ENCODE measurements at places on chromosomes 13 and 19.

- DNase-seq = peak; percentile 75
Observed at GRCh38 chr19:45886427-45887199, 672 bp upstream of the IRF2BP1 start.

- DNase-seq = no peak
Observed at GRCh38 chr19:21321996-21322395, 7.2 kb downstream of the ZNF708 start.

DNA sequence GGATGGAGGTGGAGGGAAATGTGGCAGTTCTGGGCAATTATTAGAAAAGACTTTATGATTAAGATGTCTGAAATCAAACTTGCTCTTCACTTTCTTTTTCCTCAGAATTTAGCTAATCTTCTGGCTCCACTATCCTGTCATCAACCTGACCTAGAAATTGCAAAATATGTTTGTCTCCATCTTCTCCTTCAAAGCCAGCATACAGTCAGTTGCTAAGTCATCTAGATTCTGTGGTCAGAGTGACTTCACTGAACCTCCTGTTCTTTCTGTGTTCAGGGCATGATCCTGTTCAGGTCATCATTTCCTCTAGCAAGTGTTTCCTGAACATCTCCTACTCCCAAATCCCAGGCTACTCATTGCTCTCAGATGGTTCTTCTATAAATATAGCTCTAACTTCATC is 10.8 kb upstream of the CCNA1 start:
- no peak for DNase-seq

GRCh38 chr13:109385242-109385560 is 401.2 kb downstream of the IRS2 start:
- peak; percentile 22 for DNase-seq

DNA sequence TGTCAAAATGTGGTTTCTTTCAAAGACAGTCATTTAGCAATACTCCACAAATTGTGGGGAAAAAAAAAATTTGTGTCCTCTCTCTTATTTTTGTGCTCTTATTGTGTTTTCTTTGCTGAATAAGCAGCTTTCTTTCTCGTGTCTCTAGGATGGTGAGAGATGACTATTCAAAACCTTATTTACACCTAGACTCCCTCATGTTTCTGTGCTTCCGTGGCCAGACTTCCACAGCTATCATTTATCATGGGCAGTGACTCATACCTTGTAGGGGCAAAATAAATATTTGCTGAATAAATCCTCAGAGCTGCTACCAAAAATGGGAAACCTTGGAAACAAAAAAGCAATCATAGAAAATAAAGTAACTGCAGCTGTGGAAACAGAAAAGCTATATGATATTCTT is 204.9 kb upstream of the MIR17HG start:
- DNase-seq = no peak

GRCh38 chr13:61138857-61139256 is 276.8 kb downstream of the PCDH20 start:
- DNase-seq = no peak

DNA sequence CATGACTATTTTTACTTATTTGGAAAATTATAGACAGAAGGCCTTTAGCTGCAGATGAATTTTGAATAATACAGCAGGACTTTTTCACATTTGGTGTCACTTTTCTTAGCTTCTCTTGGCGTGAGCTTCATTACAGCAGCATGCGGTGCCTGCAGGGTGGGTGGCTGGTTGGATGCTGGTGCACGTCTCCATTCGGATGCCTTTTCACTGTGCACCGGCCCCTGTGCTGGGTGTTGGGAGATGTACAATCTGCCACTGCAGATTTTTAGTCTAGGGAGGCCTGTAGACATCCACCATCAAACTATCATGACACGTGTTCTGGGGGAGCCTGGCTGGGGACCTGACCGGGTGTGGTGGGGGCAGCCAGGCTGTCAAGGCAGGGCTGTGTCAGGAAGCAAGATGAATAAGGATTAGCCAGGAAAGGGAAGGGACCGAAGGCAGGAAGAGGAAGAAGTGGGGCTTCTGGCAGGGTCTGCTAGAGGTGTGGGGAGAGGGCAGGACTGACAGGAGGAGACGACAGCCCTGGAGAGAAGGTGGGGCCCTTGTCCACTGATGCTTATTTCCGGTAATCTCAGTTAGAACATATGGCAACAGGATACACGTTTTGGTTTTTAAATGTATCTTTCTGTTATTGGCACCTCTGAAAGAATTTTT is 88.8 kb downstream of the ARHGEF7 start:
- no peak for DNase-seq

- DNase-seq = no peak
Observed at GRCh38 chr19:43699506-43700394, 16.1 kb upstream of the IRGC start.

DNA sequence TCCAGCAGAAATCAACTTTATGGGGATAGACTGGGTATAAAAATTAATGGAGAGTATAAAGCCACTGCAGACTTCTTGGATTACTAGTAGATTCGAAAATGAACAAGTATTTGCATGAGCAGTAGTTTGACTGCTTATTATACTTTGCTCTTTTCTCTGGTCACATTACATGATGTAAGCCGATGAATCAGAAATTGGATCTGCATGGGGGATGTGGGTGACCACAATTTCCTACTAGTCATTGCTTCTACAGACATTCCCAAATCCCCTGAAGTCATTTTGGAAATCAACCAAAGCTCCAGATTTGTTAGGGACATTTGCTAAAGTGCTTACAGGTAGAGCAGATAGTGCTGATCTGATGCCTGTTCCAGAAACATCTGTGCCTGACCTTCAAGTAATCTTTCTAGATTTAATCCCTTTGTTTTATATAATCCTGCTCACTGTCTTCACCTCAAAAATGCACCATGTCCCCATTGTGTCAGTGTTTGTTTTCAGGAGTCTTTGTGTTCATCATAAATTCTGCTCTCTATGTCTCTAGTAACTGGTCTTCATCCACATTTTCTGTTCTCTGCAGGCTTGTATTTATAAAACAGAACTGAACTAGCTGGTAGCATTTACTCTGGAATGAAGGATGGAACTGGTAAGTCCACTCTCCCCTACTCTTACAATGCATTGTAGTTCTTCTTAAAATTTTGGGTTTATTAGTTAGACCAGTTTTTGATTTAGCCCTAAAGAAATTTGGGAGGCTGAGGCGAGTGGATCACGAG is 201.5 kb upstream of the CSNK1A1L start:
- peak; percentile 13 for DNase-seq

GRCh38 chr19:54432144-54432738 is 16.8 kb upstream of the LENG8 start:
- DNase-seq = no peak

DNA sequence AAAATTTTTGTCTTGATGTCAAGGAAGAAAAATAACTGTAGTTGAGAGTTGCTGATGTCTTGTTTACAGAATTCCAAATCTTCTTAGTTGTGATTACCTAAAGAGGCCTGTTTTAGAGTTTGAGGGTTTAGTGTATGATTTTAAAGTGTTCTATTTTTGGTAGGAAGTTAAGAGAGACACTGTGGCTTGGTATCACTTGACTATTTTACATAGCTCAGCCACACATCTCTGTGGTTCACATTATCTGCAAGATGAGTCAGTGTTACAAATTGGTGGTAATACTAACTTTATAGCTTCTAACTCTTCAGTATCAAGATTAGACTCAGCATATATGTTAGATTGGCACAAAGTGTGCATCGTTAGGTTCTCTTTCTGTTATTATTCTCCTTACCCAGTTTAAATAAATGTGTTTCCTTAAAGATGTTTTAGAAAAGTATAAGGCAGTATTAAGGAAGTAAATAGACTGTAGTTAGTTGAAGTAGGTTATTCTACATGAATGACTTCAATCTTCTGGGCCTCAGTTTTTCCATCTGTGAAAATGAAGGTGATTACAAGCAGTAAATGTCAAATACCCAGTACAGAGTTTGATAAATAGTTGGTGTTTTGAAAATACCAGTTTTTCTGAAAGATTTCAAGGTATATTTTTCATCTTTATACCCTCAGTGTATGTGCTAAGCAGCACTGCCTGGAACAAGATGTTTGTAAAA is 33.4 kb downstream of the COG6 start:
- no peak for DNase-seq

DNA sequence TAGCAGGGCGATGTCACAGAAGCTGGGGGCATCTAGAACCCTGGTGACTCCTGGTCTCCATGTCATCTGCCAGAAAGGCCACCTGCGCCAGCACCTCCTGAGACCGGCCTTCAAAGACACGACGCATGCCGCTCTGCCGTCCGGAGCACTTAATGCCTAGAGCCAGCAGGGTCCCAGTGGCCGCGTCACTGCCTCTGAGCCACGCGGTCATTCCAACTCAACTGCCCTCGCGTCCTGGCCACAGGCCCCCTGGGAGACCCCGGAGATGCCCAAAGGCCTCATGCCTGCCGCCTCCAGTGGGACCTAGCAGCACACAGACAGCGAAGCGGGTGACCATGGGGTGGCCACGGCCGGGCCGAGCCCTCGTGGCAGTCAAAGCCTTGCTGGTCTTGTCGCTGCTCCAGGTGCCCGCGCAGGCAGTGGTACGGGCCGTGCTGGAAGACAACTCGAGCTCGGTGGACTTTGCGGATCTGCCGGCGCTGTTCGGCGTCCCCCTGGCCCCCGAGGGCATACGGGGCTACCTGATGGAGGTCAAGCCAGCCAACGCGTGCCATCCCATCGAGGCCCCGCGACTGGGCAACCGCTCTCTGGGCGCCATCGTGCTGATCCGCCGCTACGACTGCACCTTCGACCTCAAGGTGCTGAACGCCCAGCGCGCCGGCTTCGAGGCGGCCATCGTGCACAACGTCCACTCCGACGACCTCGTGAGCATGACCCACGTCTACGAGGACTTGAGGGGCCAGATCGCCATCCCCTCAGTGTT is at the start of gene ZNRF4:
Gene ZNRF4, plus strand, starts transcription at position 51 of the 763 bp plus-strand sequence. Its CDS starts 75 bp downstream, at position 126.
- DNase-seq = no peak

DNA sequence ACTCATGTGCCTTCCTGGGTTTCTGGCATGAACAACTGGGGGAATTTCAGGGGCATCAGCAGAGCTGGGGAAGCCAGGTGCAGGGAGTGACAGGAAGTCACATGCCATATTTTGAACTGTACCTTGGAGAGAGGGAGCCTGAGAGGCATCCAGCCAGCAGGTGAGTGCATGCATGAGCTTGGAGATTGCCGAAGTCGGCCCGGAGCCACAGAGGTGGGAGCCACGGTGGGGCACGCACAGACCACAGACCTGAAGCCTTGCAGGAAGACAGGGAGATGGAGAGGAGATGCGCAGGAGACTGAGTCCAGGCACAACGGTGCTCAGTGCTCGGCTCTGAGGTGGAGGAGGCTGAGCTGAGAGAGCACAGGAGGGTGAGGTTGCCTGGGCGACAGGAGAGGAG is 55.1 kb downstream of the CDADC1 start:
- DNase-seq = no peak

GRCh38 chr13:74305876-74306275 is 171.7 kb upstream of the KLF12 start:
- no peak for DNase-seq

DNA sequence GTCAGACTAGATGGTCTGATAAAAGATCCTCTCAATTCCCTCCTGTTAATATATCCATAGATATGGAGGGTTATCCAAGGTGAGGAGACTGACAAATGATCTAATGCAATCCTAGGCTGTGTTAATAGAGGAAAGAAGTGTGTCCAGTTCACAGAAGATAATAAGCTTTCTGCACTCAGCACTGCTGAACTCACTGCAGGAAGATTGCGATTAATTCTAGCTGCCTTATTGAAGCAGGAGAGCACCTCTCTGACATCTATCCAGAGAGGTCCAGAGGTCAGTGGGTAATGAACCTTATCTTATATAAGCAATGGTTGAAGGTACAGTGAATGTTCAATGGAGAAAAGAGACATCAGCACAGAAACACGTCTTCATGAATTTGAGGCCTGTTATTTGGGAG is 75.9 kb upstream of the SLC10A2 start:
- no peak for DNase-seq

DNA sequence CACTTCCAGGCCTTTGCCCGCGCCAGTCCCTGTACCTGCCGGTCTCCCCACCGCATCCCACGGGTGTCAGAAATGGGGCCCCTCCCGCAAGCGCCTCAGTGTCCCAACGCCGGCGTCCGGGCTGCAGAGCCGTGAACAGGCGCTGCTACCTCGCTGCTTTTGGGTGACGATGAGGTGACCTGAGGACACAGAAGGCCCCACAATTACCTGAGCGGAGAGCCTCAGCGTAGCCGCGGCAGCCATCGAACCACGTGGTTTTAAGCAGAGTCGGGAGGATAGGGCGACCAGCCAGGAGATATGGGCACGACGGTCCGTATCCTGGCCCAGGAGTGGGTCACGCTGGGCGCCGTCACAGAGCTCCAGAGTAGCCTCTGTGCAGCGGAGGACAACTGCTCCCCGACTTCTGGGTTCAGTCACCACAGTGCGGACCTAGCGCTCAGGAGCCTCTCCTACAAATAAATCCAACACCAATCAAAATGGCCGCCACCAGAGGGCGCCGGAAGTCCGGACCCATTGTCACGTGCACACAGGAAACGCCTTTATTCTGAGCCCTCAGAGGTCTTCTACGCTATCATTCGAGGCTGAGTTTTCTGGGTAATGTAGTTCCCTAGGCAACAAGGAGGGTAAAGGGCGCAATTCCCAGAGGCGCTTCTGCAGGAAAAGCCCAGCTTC is at the start of gene ZNF814:
Gene ZNF814, minus strand, starts transcription at position 478 of the 672 bp plus-strand sequence. Its CDS starts 235 bp downstream, at position 243.
- no peak for DNase-seq

GRCh38 chr19:13588957-13589833 is 82.9 kb upstream of the CACNA1A start:
- DNase-seq = peak; percentile 72

- DNase-seq = no peak
Observed at GRCh38 chr19:48867123-48867745, 1.2 kb downstream of the PLEKHA4 start.

DNA sequence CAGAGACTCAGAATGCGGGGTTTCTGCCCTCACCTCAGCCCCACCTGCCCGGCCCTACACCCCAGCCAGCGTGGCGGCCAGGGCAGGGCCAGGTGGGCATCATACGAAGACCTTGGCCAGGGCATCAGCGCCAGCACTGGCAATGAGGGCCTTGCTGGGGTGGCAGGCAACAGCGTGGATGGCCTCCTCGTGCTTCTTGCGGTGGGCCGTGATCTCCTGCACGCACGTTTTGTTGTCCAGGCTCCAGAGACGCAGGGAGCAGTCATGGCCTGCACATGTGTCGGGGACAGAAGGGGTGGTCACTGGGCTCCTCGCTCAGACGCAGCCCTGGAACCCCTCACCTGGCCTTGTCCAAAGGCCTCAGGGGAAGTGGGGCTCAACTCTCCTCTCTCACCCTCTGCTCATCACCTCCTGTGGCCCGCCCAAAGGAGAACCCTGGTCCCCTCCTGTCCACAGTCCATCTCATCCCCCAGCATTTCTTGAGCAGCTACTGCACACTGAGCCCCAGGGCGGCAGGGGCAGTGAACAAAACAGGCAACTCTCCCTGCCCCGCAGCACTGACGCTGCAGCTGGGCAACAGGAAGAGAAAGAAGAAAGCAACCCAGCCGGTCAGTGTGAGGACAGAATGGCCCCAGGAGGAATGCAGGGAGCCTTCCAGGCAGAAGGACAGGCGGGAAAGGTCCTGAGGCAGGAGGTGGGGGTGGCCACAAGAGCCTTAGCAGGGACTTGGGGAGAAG is 3.8 kb upstream of the PRKD2 start:
- DNase-seq = no peak
